ENCODE measurements at places on chromosomes 1 and 21. TPM values are rescaled to one million over a fixed set of nuclear protein-coding genes. Genes with fewer than 3 reads are reported as not detected.

Gene S100A2
- total RNA-seq, result 46.5 TPM

- DNase-seq, result peak; percentile 58
Observed at GRCh38 chr1:172149346-172149745, 271.1 kb upstream of the C1orf105 start.

Gene ZNF683
- total RNA-seq, result not detected

DNA sequence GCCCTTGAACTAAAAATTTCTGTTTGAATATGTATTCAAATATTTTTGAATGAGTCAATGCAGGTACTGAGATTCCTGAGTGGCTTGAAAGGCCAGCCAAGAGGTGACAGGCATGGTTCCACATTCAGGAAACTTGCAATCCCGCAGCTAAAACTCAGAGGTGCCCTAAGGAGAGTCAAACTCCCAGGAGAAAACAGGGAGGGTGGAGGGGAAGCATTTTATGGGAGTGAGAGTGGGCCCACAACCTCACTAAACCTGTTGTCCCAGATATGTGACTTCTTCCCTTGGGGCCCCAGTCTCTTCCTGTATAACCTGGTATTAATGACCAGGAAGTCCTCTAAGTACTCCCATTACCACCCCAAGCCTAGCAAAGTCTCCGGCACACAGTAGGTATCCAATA, 189.6 kb downstream of the PLPP3 start:
- no peak for DNase-seq

Gene ADCY10
- 0.21 TPM for total RNA-seq

DNA sequence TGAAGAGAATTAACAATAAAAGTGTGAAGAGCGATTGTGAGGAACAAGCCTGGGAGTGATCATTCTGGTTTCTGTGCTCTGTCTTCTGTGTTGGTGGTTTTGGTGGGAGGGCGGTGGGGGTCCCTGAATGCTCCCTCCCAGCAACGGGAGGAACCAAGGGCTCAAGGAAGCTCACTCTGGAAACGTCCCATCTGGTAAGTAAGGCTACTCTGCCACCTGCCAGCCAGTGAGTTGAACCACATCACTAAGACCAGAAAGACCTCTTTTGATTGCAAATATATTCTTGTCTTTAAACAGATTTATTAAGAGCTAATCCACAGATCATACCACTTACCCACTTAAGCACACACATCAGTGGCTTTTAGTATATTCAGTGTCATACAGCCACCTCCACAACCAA, 125.0 kb downstream of the PRDM2 start:
- no peak for DNase-seq

Gene OR2AK2
- total RNA-seq, result not detected

GRCh38 chr1:231969076-231969475, 342.5 kb downstream of the DISC1 start:
- peak; percentile 87 for DNase-seq

DNA sequence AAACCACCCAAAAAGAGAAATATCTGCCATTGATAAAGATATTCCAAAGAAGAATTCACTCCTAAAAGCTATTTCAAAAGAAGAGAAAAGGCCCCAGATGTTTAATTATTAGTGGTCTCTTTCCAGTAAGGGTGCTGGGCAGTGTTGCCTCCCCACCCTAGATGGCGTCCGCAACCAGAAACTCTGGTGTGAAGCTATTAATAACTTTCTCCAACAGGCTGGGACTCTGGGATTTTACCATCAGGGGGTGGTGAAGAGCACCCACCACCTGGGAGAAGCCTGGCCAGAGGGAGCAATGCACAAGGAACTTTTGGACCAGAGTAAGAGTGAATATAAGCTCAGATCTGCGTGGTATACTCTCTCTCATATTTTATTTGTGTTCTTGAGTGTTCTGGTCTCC, 115.4 kb upstream of the TIAM1 start:
- DNase-seq, result no peak

- DNase-seq, result peak; percentile 72
Observed at GRCh38 chr1:151716771-151717631, at the start of gene CELF3. TSS of gene CELF3 (minus strand) at chr1:151716803. CDS start at chr1:151716020, 783 bp downstream.

Gene SPRR4
- total RNA-seq, result not detected

- DNase-seq, result peak; percentile 47
Observed at GRCh38 chr1:164617377-164618201, 58.6 kb downstream of the PBX1 start.

DNA sequence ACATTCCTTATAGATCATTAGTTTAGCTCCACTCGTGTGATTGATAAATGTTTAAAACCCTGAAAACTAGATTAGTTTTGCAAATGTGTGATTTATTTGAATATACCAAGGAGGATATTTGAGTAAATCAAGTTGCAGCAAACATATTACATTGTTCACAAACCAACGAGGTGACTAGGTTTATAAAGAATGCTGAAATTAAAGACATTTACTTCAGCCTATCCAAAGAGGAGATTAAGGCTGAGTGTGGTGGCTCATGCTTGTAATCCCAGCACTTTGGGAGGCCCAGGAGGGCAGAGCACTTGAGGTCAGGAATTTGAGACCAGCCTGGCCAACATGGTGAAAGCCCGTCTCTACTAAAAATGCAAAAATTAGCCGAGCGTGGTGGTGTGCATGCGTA, 34.1 kb downstream of the VTCN1 start:
- no peak for DNase-seq

DNA sequence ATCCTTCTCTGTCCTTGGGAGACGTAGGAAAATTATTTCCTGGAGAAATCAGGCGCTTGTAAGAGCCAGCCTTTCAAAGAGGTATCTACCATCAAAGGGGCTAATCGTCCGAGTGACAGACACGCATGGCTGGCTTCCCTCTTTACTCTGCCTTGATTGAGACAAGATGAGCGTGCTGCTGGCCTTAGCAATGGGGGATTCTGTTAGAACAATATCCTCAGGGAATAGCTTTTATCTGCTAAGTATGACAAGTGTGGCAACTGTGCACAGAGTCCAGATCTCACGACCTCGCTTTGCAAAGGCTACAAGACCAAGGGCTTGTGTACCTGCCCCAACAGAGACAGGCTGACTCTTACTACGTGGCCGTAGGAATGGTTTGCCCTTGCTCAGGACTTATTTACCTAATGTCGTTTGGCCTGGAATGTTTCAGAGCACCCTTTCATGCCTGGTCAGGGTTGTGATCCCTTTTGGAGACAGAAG, 417.1 kb downstream of the KIF26B start:
- DNase-seq, result no peak

Gene TNN
- total RNA-seq, result 54.2 TPM

GRCh38 chr1:15485636-15486035, 9.7 kb downstream of the CELA2B start:
- DNase-seq, result no peak

- no peak for DNase-seq
Observed at GRCh38 chr1:220342853-220343252, 70.6 kb upstream of the RAB3GAP2 start.

GRCh38 chr1:176205332-176205914, 1.7 kb downstream of the COP1 start:
- DNase-seq, result no peak

- DNase-seq, result no peak
Observed at GRCh38 chr1:111720274-111720976, 18.8 kb downstream of the INKA2 start.

- DNase-seq, result peak; percentile 71
Observed at GRCh38 chr21:26715878-26716506, 129.2 kb downstream of the ADAMTS1 start.

- DNase-seq, result peak; percentile 21
Observed at GRCh38 chr1:189960769-189961168, 516.9 kb downstream of the BRINP3 start.

DNA sequence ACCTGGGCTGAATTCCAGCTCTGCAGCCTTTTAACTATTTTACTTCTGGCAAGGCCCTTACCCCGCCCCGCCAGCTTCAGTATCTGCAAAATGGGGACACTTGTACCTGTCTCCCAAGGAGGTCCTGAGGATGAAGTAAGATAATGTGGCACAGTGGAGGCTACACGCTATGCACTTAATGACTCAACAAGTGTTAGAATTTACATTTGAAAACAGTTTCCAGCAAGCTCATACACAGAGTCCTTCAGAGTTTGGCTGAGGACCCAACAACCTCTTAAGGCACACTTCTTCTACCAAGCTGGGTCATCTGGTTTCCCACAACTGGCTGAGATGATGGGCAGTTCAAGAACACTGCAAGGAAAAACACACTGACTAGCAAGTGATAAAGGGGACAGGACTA, 30.2 kb upstream of the SLC22A15 start:
- DNase-seq, result no peak

Gene OR2W3
- 1.2 TPM for total RNA-seq

Gene RAB7B
- total RNA-seq, result 10.7 TPM

DNA sequence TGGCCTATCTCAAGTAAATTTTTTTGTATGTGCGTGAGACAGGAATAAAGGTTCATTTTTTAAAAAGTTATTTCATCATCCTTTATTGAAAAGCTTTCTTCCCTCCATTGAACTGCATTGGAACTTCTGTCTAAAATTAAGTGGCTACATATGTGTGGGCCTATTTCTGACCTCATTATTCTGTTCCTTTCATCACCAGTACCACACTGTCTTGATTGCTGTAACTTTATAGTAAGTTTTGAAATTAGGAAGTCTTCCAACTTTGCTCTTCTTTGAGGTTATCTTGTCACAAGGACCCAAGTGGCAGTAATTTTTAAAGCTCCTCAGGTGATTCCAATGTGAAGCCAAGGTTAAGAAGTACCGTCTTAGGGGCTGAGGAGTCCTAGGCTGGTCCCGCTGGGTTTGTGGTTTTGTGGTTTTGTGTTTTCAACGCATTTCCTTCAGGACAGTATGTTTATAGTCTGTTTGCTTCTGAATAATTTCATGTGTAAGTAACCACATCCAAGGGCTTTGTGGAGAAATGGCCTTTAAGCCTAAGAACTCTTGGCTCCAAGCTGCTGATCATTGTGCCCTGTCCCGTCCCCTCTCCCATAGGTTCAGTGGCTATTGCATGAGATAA, 12.4 kb upstream of the SCAF4 start:
- no peak for DNase-seq
